ENCODE measurements at places on chromosomes 6 and 20. TPM values are rescaled to one million over a fixed set of nuclear protein-coding genes. Genes with fewer than 3 reads are reported as not detected.
A peak's percentile ranks its signal among the peaks of the same experiment; 100 is the strongest.

DNA sequence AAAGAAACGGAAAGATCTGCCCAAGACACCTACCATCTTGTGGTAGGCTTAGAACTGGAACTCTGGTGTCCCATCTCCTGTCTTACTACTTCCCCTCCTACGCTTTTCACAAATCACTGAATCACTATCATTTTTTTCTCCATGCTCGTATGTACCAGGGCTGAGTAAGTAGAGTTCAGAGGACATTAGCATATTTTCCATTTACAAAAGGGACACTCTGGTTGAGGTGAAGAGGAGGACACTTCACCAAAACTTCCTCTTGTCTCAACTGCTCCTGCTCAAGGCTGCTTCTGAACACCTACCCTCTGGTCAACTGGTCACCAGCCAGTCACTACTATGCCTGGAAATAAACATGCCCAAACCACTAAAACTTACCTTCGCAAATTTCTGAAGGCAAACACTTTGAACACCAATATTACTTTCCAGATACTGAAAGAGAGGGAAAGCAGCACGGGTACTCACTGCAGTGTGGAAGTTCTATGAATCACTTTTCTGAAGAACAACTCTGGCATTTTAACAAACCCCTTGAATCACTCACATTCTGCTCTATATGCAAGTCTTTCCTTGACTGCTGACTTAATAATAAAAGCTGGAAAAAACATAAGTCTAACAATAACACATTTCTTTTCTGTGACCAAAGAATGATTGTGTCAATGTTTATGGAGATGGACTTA lies 123.3 kb downstream of the INSM1 start:
- DNase-seq = no peak

GRCh38 chr6:16663901-16664300 lies 97.4 kb downstream of the ATXN1 start:
- no peak for DNase-seq

- no peak for DNase-seq
These were observed 115.8 kb downstream of the MTFR2 start for GRCh38 chr6:136134268-136134667.

SLC17A9 gene
- total RNA-seq = 7.6 TPM

- no peak for DNase-seq
These were observed 10.1 kb upstream of the TMEM244 start for GRCh38 chr6:129871221-129871620.

ZSCAN31 gene
- total RNA-seq = 1.0 TPM

GRCh38 chr6:37033255-37033654 lies 27.8 kb downstream of the FGD2 start:
- no peak for DNase-seq

DNA sequence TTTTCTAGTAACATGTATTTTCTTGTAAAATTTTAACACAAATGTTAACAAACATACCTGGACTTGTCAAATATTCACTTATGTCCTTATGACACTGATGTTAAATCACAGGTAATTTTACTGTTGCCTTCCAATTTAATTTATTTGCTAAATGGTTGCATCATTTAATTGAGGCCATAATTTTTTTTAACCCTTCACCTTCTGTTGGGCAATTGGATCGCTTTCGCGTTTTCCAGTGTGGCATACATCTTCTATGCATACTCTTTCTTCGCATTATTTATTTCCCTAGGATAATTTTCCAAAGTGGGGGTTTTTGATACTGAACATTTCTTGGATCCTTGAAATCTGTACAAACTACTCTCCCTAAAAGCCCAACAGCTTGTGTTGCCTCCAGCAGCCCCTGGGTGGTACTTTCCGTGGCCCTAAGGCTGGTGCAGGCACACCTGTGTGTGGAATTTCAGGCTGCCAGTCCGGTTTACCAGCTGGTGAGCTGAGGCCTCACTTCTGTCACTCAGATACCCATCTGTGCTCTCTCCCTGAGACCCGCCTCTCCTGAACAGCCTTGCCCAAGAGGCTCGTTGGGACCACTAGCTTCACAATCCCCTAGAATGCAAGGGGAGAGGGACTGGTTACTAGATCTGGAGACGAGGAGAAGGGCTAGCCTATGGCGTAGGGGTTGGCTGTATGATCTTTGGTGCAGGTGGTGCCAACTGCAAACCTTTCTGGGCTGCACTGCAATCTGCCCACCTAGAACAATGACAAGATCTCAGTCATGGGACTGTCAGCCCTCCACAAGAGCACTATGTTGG lies 11.2 kb upstream of the C20orf144 start:
- DNase-seq = no peak

- no peak for DNase-seq
These were observed 304.4 kb upstream of the PLCB4 start for GRCh38 chr20:8764344-8764962.

DNA sequence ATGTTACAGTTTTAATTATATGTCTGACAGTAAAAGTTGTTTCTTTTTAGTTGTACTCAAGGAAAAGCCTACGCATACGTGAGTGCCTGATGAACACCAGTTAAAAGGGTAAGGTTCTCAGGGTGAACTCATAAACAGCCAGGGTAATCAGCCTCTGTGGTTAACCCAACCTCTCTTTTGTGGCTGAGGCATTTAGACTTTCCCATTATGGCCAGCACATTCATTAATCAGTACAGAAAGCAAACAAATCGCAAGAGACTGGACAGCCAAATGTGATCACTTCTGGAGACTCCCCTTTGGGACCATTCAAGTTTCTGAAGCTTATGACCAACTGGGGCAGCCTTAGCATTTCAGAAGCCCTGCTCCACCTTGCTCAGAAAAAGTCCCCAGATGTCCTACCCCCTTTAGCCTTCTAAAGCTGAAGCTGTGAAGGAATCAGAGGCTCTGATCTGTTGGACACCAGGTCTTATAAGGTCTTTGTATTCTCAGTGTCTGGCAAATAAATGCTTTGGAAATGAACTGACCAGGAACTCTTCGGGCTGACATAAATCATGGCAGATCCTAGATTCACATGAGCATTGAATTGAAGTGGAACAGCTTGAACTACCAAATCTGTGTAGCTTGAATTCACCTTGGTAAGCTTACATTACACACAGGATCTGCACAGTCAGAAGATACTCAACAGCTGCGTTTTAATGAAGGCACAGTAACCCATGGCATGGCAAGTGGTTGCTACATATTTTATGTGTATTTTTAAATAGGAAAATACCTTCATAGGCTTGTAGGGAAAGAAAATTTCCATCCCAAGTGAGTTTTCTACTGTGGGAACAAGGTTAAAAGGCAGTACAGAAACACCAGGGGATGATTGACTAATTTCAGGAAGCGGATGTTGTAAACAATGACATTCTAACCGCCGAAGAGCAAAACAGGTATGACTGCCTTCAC lies 18.7 kb downstream of the IL20RA start:
- DNase-seq = no peak

POLR3F gene
- 13.4 TPM for total RNA-seq

GRCh38 chr6:18680842-18681241 lies 293.7 kb downstream of the RNF144B start:
- DNase-seq = no peak

DNA sequence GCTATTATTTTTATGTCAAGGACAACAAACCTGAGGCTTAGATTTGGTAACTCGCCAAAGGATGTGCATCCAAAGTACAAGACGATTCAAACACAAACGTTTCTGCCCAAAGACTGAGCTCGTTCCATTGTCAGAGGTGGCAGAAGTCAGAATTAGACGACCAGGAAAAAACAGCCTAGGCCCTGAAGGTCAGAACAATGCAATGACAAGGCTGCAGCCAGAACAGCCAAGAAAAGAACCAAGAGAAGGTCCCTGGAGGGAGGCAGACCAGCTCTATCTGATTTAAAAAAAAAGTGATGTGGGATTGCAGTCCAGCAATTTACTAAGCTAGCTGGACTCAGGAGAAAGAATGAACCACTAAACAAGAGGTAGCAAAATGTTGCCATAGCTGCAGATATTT lies 54.2 kb downstream of the NCOA7 start:
- DNase-seq = no peak

DNA sequence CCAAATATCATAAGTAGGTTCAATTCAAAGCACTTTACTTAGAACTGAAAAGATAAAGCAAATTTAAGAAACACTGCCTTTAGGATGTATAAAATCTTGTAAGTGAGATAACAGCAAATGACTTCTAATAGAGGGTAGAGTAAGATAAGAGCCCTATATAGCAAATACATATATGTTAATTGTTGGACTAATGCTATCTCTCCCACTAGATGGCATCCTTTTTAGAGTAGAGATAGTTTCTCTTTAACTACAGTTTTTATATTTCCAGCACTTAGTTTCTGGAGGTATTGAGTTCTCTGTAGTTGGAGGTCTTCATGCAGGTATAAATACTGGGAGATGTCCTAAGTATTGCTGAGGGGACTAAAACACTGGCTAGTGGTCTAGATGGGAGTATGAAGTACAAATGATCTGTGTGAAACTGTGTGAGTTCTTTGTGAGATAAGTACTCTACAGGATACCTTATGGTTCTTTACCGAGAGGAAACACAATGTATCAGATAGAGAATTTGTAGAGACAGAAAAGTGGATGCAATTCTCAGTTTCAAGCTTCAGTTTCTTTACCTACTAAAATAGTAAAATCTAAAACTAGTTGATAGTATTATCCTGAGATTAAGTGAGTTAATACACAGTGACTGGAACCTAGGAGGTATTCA lies 399.3 kb downstream of the KHDRBS2 start:
- no peak for DNase-seq

ULBP1 gene
- total RNA-seq = 0.99 TPM

- no peak for DNase-seq
These were observed 226.3 kb downstream of the KIF16B start for GRCh38 chr20:16346956-16347355.

DNA sequence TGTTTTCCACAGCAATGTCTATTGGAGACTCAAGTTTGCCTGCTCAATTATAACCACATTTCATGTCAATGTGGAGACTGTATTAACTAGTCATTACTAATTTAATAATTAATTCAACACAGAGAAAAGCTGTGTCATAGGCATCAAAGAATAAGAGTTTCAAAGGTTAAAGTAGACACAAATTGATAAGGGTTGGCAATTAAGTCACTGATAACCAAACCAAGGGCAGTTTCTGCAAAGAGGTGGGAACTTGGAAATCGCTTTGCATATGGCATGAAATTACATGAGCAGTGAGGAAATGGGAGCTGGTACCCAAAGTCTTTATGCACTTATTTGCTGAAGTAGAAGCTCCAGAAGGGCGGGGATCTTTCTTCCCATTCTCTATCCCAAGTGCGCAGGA lies 34.2 kb downstream of the GCLC start:
- no peak for DNase-seq

DNA sequence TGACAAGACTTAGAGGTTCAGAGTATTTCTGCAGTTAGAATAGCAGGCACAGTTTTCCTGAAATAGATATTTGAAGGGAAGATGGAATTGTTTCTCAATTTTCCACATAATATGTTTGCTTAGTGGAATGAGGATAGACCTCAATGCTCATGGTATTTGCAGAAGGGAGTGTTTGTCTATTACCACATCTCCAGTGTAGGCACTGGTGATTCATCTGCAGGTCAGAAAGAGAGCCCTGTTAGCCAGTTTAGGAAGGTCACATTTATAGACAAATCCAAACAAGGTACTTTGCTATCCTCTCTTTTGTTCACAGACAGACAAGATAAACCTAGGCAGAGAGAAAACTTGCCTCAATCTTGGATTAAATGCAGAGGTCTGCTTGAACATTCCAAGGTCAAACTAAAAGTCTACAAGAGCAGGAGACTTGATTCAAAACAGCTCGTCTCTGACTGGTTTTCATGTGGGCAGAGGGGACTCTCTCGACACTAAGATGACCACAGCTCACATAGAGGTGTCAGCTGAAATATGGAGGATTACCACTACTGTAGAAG lies 22.8 kb downstream of the ISM1 start:
- no peak for DNase-seq

- no peak for DNase-seq
These were observed 361.5 kb downstream of the EPM2A start for GRCh38 chr6:145373826-145374225.

- DNase-seq = no peak
These were observed 123.9 kb downstream of the SNX5 start for GRCh38 chr20:17844549-17845298.

CST4 gene
- total RNA-seq = not detected

DNA sequence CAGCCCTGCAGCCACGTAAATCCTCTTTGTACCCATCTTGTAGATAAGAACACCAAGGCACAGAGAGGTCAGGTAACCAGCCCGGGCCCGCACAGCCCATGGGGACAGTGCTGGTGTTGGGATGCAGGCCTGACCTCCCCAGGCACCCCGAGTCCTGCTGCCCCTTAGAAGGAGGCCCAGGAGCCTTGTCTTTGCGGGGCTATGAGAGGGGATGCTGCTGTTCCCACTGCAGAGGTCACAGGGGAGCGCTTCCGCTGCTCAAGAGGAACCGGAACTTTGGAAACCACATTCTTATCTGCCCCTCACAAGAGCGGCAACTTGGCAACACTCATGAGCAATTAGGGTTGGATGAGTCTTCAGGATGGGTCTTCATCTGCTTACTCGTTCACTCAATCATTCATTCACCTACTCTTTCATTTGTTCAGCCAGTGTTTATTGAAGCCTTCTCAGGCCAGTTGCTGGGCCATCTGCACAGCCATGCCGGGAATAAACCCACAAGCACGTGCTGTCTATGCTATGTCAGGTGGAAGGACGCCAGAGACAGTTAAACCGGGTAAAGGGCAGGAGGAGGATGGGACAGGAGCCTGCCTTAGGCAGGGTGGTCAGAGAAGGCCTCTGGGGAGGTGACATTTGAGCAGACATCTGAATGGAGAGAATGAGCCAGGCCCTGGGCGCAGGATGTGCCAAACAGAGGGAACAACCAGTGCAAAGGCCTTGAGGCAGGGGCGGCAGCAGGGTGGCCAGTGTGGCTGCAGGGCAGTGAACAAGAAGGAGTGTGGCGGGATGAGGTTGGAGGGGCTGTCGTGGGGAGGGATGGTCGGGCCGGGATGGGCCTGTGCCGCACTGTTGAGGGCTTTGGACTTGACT lies 60.8 kb downstream of the RBM38 start:
- no peak for DNase-seq

DNA sequence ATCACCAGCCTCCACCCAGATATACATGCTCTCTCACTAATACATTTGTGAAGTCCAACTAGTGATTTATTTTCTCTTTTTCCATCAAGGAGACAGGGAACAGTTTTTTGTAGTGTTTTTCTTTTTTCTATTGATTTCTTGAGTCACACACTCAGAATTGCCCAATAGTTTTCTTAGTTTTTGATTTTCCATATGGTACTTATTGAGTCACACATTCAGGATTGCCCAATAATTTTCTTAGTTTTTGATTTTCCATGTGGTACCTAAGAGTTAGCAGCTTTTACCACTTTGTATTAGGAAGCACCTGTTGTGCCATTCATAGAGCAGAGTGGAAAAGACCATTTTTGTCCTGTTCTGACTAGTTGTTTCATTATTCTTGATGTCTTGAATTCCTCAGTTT lies 1268.8 kb downstream of the EPHA7 start:
- DNase-seq = no peak

DNA sequence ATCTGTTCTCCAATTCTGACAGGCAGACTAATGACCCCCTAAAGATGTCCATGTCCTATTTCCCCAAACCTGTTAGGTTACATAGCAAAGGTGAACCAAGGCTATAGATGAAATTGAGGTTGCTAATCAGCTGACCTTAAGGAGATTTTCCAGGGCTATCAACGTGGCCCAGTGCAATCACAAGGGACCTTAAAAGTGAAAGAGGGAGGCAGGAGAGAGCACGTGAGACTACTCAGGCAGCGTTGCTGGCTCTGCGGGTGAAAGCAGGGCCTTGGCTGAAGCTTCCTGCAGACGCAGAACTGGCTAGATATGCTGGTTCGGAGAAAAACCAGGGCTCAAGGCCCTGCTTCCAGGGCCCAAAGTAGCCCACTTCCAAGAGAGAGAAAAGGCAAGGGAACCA lies 78.7 kb downstream of the NCOA7 start:
- no peak for DNase-seq

OPRM1 gene
- total RNA-seq = not detected

GRCh38 chr20:43590036-43590391 lies 723 bp upstream of the IFT52 start:
- DNase-seq = peak; percentile 2

All from activated T-helper 1 cell treated with anti-CD3 and anti-CD28 coated beads, Interleukin-12 subunit alpha, Interleukin-12 subunit beta, Interleukin-2, Interleukin-4 antibody, amounts not matched to agents 30 ng/mL and 10 ng/mL and 1 ng/mL, durations not matched to agents 14 hours and 24 hours and 36 hours (primary cell).